Stimulated activated CD8-positive, alpha-beta memory T cell treated with anti-CD3 and anti-CD28 coated beads, Interleukin-15, amount 100 ng/mL, for 1 hour (primary cell): ENCODE measurements at places on chromosomes 12 and 14.

- no peak for DNase-seq
Measured at GRCh38 chr14:103014466-103015228, 42.7 kb downstream of the CDC42BPB start.

GRCh38 chr14:65877166-65877565, 464.6 kb downstream of the FUT8 start:
- no peak for DNase-seq

GRCh38 chr12:54420766-54421144, 1.7 kb upstream of the ITGA5 start:
- DNase-seq: no peak

GRCh38 chr12:118448341-118448740, 72.0 kb downstream of the SUDS3 start:
- DNase-seq: no peak

DNA sequence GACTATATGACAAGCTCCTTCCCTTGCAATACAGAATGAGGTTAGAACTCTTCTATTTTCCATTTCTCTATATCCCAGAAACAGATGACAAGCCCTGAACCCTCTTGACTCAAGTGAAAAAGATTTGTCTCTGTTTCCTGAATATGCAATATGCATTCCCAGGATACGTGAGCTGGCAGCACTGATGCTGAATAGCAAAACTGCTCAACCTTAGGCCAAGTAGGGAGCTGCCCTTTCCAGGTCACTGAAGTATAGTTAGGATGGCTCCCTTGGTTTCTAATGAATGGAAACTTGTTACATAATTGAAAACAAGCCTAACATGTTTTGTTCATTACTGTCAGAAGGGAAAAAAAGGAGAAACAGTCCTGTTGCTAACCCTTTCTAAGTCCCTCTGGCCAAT, 47.9 kb upstream of the PLEKHG7 start:
- no peak for DNase-seq

GRCh38 chr12:29039013-29039412, 110.1 kb upstream of the FAR2 start:
- no peak for DNase-seq

DNA sequence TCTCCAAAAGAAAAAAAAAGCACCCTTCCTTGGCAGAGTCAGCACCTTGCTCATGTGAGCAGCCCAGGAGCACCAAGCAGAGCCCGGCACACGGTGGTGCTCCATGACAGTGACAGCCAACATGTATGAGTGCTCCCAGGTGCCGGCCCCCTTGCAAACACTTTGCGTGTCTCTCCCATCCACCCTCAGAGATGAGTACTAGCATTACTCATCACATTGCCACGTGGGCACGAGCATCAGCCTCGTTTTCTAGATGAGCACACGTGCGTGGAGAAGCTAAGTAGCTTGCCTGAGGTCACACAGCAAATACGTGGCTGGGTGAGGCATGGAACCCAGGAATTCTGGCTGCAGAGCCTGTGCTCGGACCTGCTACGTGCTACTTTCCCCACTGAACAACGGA, 177.9 kb upstream of the PRMT8 start:
- DNase-seq: no peak

DNA sequence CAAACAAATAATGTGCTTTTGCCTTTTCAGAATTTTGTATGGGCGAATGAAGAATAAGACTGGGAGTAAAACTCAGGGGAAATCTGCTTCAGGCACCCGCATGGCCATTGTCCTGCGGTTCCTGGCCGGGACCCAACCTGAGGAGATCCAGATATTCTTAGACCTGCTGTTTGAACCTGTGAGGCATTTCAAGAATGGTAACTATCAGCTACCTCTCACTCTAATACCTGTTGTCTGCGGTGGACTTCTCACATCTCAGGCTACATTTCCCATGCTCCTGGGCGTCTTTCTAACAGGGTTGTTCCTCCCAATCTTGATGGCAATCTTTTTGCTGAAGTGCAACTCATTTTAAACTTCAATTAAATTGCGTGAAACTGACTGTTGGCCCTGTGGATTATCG, 47.1 kb downstream of the UTP20 start:
- no peak for DNase-seq

DNA sequence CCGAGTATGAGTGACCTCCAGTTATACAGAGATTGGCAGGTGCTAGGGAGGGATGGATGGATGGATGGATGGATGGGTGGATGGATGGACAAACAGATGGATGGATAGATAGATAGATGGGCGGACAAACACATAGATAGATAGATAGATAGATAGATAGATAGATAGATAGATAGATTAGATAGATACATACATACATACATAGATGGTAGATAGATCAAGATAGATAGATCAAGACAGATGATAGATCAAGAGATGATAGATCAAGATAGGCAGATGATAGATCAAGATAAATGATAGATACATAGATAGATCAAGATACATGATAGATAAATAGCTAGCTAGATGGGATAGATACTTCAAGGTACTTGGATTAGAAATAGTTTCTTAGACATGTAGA, 18.6 kb upstream of the RFLNA start:
- no peak for DNase-seq

- no peak for DNase-seq
Measured at GRCh38 chr14:52052288-52052943, 16.4 kb downstream of the NID2 start.

- DNase-seq: peak; percentile 7
Measured at GRCh38 chr12:29103539-29103974, 45.5 kb upstream of the FAR2 start.
